AG09319 (cell line): ENCODE measurements at places on chromosomes 5 and 9.

GRCh38 chr9:92734931-92735635 is 29.6 kb downstream of the BICD2 start:
- DNase-seq, result no peak

DNA sequence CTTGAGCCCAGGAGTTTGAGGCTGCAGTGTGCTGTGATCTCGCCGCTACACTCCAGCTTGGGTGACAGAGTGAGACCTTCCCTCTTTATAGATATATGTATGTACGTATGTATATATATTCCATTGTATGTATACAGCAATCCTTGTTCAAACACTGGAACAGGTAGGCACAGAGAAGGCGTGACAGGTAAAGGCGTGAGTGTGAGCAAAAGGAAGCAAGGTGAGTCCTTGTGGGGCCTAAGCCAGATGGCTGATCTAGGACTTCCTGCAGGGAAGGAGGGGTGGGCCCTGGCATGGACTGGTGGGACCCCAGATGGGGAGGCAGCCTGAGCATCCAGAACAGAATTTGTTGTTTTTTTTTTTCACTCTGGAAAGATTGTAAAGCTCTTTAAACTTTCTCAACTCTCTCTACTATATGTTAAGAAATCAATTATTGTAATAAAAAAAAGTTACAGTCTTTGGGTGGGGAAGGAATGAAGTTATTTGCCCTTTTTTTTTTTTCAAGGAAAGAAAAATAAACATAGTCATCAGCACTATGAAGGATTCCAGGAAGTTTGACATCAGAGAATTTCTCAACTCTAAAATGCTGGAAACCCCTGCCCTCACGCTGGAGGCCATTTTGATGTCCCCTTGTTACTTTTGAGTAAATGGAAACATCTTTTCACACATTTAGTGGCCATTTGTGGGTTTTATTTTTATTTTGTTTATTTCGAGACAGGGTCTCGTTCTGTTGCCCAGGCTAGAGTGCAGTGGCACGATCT is 38.9 kb upstream of the STXBP1 start:
- DNase-seq, result no peak

DNA sequence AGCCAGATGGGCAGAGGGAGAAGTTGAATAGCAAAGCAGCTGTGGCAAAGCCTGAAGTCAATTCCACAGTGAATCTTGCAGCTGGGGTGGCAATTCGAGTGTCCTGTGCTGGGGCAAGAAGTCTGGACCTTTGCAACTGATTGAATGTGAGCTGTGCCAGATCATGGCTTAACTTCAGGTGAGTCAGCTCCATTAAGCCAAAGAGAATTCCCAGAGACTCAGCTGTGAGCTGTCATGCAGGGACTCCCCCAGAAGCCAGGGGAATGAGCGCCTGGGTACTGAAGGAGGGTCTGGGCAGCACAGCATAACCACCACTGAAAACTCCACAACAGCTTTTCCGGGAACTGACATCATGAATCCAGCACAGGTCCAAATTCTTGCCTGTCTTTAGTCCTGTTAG is 153.5 kb upstream of the TRPC7 start:
- DNase-seq, result no peak

DNA sequence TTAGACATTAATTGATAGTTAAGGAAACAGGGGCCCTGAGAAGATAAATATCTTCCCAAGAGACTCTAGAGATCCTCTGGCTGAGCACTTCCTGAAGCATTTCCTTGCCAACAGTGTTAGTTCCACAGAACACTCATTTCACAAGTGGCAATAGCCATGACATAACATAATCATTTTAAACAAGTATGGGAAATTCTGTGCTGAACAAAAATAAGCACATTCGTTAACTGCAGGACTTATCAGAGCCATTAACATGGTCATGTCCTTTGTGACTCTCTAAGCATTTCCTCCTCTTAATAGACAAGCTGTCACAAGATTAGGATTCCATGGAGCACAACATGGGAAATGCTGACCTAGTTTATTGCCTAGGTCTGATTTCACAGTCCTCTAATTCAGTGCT is 184.9 kb downstream of the SNX18 start:
- DNase-seq, result no peak
